ENCODE measurements at places on chromosomes 3 and 15.

DNA sequence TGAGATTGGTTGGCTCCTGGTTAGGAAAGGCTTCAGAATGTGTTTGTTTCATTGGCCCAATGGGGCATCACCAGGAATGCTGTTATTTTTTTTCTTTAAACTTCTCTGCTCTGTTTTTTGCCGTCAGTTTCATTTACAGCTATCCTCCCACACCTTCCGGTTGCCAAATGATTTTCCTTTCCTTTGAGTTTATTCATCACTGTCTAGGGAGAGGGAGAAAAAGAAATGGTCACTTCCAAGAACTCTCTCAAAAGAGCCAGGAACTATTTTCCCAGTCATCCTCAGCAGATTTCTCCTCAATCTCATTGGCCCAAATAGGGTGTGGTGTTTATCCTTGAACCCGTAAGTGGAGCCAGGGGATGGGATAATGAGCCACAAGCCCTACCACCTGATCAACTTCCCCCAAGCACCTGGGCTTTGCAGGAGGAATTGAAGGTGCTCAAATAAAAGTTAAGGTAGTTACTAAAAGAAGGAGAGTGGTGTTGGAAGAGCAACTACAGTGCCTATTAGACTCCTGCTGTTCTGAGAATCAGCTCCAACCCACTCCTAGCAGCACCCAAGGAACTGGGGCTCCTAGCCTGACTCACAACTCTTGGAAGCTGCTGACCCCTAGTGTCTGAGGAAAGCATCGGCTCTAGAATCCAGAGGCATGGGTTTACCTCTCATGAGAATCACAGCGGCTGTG is 183.8 kb upstream of the IL12A start:
- DNase-seq = peak; percentile 53

- DNase-seq = peak; percentile 70
Observed at GRCh38 chr15:89003865-89004725, 84.2 kb upstream of the ABHD2 start.

DNA sequence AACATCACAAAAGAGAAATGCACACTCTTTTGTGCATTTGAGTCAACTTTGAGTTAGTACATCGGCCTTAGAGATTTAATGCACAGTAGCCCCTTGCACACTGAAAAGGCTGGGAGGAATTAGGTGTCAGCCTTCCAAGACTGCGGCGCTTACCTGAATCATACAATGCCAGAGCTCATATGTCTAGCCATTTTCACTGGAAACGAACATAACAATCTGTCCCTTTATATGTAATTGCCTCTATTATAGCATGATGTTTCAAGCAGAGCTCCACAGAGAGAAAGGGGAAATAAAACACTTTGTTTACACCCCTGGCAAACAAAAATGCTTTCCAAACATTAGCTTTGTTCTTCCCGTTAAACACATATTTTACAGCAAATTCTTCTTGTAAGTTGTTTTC is 315.7 kb upstream of the SLCO3A1 start:
- DNase-seq = no peak

DNA sequence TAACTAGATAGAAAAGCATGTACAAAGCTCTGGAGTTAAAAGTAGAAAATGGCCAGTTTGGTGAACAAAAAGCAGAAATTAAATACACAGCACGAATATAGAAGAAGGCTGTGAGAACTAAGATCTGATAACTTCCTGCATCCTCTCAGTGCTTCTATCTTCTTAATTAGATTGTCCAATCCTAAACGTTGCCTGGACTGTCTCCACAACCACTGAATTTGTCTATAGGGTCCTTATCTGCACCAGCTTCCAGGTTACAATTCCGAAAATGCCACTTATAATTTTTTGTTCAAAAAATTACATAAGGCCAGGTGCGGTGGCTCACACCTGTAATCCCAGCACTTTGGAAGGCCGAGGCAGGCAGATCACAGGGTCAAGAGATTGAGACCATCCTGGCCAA is 626.3 kb downstream of the TBL1XR1 start:
- DNase-seq = no peak

GRCh38 chr15:59703979-59704796 is 15.1 kb upstream of the BNIP2 start:
- DNase-seq = no peak

- DNase-seq = no peak
Observed at GRCh38 chr15:52008359-52008697, 10.7 kb upstream of the MAPK6 start.

DNA sequence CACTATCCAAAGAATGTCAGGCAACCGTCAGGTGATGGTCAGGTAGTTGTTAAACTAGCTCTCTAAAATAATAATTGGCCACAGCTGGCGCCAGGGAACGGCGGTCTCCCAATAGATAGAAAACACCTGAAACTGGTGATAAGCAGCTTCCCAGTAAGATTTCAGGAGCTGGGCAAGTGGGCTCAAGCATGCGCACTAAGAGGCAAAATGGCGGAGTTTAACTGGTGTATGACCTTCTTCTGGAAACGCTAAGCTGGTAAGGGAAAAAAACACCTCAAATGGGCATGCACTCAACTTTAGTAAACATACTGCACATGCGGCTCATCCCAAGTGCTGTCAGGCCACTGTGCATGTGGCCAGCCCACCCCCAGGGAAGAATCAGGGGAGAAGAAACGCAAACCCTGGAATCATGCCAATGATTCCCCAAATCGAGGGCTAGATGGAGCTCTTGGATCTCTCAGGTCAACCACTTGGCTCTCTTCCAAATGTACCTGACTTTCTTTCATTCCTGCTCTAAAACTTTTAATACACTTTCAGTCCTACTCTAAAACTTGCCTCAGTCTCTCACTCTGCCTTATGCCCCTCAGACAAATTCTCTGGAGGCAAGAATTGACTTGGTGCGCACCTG is 195.0 kb downstream of the ZNF621 start:
- no peak for DNase-seq

GRCh38 chr3:174488527-174488926 is 370.6 kb upstream of the NAALADL2 start:
- no peak for DNase-seq

GRCh38 chr15:94231723-94232468 is 535 bp downstream of the MCTP2 start:
- no peak for DNase-seq

DNA sequence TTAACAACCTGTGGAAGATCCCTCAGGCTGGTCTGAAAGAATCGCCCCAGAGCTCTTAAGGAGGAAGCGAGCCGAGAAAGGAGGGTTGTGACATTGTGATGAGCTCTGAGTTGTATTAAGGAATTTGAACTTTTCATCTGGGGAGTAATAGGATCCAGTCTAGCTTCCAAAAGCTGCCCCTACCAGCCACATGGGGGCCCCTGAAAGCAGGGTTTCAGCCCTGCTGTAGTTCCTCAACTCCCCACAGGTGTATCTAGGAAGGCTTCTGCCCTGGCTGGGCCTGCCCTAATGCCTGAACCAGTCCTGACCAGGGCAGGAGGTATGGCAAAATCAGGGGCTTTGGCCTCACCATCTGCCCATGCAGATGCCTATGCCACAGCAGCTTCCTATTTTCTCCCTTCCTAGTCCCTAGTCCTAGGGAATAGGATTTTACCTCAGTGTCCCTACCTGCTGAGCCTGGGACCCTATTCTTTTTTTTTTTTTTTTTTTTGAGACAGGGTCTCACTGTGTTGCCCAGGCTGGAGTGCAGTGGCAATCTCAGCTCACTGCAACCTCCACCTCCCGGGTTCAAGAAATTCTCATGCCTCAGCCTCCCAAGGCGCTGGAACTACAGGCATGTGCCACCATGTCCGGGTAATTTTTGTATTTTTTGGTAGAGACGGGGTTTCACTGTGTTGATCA is 5.0 kb upstream of the AP3S2 start:
- no peak for DNase-seq

DNA sequence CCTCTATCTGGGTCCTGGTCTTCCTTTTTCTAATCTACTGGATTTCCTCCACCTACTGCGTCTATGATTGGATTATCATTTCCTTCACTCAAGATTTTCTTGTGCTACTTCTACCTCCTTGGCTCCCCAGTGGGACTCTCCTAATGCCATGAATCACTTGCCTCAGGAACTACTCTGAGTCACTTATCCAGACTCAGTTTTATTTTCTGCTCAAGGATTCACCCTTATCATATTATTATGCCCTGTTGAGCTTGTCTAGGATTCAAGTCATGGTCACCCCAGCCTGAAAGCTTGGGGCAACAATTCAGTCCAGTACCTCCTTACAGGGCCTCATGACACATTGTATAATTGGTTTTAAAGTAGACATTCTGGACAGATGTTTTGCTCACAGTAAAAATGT is 968.1 kb downstream of the ROBO1 start:
- no peak for DNase-seq

DNA sequence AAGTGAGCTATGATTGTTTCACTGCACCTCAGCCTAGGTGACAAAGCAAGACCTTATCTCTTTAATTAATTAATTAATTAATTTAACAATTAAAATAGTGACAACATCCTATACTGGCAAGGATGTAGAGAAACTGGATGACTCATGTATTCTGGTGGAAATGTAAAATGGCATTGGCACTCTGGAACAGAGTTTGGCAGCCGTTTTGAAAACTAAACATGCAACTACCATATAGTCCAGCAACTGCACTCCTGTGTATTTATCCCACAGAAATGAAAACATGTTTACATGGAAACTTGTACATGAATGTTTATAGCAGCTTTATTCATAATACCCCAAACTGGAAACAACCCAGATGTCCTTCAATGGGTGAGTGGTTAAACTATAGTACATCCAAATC is 56.6 kb downstream of the ANP32A start:
- DNase-seq = no peak

DNA sequence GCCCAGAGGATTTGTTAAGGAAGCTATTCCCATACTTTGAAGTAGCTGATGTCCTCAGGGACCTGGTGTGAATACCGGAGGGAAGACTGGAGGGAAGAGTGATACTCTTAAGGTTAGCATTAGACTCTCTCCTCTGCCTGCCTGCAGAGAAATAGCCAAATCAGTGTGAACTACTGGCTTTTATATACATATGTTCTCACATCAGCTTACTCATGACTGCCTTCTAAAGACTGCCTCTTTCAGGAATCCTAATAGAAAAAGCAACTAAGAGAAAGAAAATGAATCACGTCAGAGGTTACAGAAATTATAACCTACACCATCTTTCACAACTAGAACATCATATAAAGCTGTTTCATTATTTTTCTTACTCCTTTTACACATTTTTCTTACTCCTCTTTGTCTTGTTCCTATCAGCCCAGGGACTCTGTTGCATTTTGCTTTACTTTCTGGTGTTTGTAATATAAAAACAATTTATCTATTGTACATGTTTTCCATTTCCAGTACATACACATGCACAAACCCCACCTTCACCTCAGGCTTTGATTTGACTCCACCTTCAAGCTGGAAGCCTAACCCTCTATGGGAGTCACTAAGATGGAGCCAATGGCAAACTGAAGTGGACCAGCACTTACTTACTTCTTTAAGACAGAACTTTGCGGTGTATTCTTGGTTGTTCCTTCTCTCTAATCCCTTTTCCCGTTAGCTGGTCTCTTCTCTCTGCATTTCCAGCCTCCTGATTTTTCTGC is 257.7 kb upstream of the UBE2E1 start:
- DNase-seq = no peak

- DNase-seq = peak; percentile 13
Observed at GRCh38 chr3:195770081-195770840, 41.5 kb downstream of the MUC4 start.

GRCh38 chr3:105518203-105518602 is 151.5 kb downstream of the ALCAM start:
- no peak for DNase-seq

DNA sequence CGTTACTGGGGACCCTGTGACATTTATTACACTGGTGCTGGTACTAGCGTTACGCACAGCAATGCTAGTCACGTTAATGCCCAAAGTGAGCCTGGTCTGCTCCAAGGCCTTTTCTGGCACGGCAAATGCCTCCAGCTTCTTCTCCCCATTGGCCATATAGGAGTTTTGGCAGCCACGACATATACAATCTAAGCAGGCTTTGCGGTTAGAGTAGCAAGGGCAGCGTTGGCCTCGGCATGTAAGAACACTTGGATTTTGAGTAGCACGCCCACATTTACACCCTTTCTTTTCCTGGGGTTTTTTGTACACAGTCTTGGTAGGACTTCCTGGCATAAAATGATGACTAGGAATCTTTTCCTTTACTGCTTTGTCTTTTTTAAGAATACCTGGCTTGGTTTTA is 44.9 kb downstream of the MSL2 start:
- no peak for DNase-seq

DNA sequence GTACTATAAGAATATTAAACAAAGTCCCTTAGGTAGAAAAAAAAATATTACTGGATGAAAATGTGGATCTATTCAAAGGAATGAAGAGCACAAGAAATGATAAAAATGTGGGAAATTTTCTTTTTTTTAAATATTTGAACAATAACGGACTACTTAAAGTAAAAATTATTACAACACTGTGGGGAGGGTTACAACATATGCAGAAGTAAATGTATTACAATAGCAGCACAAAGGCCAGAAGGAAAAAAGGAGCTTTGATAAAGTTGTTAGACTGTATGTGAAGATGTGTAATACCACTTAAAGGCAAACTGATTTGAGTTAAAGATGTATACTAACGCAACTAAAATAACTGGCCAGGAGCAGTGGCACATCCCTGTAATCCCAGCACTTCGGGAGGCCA is 427.1 kb downstream of the SHQ1 start:
- DNase-seq = no peak

DNA sequence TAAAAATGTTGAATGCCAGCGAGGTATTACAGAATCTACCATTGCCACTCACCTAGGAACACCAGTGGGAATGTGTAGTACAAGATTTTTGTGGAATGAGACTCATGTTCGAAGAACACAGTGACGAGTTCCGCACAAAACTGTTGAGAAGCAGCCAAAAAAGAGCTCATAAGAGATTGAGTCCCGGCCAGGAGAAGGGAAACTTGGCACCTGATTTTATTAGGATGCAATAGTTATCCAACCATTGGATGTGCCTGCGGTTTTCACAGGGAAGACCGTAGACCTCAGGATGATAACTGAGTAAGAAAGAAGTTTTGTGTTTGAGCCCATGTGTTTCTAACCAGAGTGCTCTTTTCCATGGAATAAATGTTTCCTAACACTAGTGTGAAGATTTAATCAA is 88.9 kb downstream of the PTPRG start:
- no peak for DNase-seq

DNA sequence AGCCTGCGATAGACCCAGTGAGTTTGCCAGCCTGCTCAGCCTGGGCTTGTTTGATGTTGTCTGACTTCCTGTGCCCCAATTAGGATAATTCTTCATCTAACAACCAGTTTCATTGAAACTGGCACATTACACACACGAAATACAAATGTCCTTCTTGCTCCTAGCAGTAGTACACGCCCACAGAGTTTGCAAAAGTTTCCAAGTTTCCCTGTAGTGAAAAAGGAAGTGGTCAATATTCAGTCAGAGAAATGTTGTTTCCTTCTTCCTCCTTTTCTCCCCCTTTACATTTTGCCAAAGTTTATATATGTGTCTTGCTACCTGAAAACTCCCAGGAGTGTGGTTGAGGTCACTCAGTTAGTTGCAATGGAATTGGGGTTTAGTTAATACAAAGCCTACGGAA is 58.4 kb upstream of the LRTM1 start:
- no peak for DNase-seq

GRCh38 chr15:58521293-58521991 is 89.7 kb downstream of the LIPC start:
- peak; percentile 70 for DNase-seq

- no peak for DNase-seq
Observed at GRCh38 chr3:112721231-112721630, 80.3 kb upstream of the CCDC80 start.

Data from Right ventricle myocardium superior (tissue), 1 donor.